Keratinocyte (primary cell): ENCODE measurements at places on chromosomes 5 and 9. TPM values are rescaled to one million over a fixed set of nuclear protein-coding genes. Genes with fewer than 3 reads are reported as not detected.

Gene NAIP
- polyA plus RNA-seq: 0.53 to 1.7 TPM (median 1.4 TPM) in 3 replicates

Gene SLC6A3
- polyA plus RNA-seq: 0.03 TPM in 1 of 3 replicates, not detected in the others

Gene LCN9
- not detected in 3 replicates for polyA plus RNA-seq

Gene ANKRD31
- 0.03 to 0.18 TPM (median 0.12 TPM) in 3 replicates for polyA plus RNA-seq

Gene PHYHD1
- polyA plus RNA-seq: 4.6 to 5.2 TPM (median 4.7 TPM) in 3 replicates

Gene STX17
- 9.2 to 12.6 TPM (median 10.7 TPM) in 3 replicates for polyA plus RNA-seq

Gene ENHO
- polyA plus RNA-seq: 0.06 TPM in 1 of 3 replicates, not detected in the others

Gene SRD5A1
- polyA plus RNA-seq: 17.0 to 52.0 TPM (median 35.4 TPM) in 3 replicates

Gene TMEM252
- polyA plus RNA-seq: not detected in 3 replicates

Gene F2R
- polyA plus RNA-seq: 56.8 to 59.9 TPM (median 58.0 TPM) in 3 replicates

Gene SEMA6A
- 0.53 to 0.84 TPM (median 0.68 TPM) in 3 replicates for polyA plus RNA-seq

GRCh38 chr9:123311250-123311752, 42.9 kb upstream of the STRBP start:
- H3K36me3 ChIP-seq: no peaks in the 10 kb centered on the region
- DNase-seq: no peak
- H3K4me3 ChIP-seq: no peak overlapping the region
- H3K4me1 ChIP-seq: no peaks in the 10 kb centered on the region

GRCh38 chr5:179766726-179767455, 26.9 kb upstream of the LTC4S start:
- no peak overlapping the region for H3K4me3 ChIP-seq
- peaks cover 26% of the 10 kb centered on the region for H3K36me3 ChIP-seq
- no peak for DNase-seq

DNA sequence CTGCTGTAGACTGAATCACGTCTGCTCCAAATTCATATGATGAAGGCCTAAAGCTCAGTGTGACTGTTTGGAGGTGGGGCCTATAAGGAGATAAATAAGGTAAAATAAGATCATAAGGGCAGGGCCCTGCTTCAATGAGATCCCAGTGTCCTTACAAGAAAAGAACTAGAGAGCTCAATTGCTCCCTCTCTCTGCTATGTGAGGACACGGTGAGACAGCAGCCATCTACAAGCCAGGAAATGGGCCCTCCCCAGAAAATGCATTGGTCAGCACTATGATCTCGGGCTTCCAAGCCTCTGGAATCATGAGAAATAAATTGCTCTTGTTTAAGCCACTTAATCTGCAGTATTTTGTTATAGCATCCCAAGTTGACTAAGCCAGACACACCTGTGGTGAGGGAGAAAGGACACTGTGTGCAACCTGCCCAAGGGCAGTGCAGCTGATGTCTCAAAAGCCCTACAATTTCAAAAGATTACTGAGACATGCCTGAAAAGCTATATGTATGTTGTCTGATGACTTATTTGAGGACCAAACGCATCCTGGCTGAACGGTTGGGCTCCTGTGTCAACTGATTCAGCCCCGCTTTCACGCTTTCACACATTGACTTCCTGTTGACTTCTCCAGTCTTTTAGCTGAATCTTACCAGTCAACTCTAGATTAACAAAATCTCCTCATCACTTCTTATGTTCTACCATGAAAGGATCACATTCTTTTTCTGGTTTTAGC, 13.2 kb downstream of the GZMK start:
- no peaks in the 10 kb centered on the region for H3K4me1 ChIP-seq
- no peak overlapping the region for H3K4me3 ChIP-seq
- no peak overlapping the region for H3K27ac ChIP-seq

- H3K36me3 ChIP-seq: no peaks in the 10 kb centered on the region
- H3K4me3 ChIP-seq: no peak overlapping the region
- DNase-seq: no peak
These were observed 179.7 kb downstream of the PIK3R1 start for GRCh38 chr5:68395302-68395701.

DNA sequence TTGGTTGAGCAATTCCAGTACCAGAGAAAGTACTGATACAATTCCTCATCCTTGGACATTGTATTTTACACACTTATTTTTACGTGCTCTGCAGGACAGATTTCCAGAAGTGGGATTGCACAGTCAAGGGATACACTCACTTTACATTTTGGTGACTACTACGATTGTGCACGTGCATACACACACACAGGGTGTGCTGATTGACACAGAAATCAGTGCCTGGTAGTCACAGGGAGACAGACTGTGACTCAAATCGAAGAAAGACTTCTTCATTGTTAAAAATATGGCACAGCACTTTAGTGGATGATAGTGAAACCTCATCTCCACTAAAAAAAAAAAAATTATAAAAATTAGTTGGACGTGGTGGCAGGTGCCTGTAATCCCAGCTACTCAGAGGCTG, 1.5 kb downstream of the GARIN3 start:
- H3K27me3 ChIP-seq: no peaks in the 10 kb centered on the region
- H3K4me1 ChIP-seq: no peaks in the 10 kb centered on the region
- H3K36me3 ChIP-seq: no peaks in the 10 kb centered on the region
- no peak overlapping the region for H3K27ac ChIP-seq

DNA sequence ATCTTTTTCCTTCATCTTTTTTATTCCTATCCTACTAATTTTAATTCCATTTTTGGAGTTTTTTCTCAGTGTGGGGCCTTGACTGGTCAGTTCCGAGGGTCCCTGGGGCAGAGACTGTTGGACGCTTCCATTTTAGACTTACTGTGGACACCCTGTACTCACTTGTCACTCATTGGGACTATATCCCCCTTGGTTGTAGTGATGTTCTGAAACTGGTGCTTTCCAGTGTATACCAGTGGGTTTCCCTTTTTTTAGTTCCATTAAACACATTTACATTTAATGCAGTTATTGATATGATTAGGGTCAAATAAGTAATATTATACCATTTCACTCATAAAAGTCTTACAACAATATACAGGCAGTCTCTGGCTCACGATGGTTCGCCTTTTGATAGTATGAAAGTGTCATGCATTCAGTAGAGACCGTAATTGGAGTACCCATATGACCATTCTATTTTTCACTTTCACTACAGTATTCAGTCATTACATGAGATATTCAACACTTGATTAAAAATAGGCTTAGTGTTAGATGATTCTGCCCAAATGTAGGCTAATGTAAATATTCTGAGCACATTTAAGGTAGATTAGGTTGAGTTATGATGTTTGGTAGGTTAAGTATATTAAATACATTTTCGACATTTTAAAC, 46.0 kb downstream of the CNOT6 start:
- H3K4me1 ChIP-seq: no peaks in the 10 kb centered on the region
- DNase-seq: no peak
- no peak overlapping the region for H3K4me3 ChIP-seq
- no peaks in the 10 kb centered on the region for H3K27me3 ChIP-seq

DNA sequence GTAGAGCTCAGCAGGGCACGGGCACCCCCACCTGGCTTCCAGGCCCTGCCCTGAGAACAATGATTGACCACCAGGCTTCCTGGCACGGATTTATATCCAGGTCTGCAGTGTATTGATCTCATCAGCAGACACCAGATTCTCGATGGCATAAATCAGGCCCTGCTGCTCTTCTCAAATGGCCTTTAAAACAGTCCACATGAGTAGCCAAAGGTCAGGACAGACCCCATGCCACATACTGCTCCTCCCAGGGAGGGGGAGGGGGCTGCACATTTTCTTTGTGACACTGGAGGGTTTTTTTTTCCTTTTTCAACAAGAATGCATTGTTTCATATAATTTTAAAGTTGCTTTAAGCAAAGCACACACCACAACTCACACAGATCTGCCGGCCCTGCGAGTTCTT, 85.4 kb downstream of the SEMA4D start:
- no peak overlapping the region for H3K27ac ChIP-seq
- DNase-seq: no peak
- H3K4me3 ChIP-seq: no peak overlapping the region
- H3K27me3 ChIP-seq: no peaks in the 10 kb centered on the region

GRCh38 chr9:132857031-132857430, 21.1 kb downstream of the AK8 start:
- peaks cover 19% of the 10 kb centered on the region for H3K27me3 ChIP-seq
- no peak overlapping the region for H3K27ac ChIP-seq
- DNase-seq: no peak

DNA sequence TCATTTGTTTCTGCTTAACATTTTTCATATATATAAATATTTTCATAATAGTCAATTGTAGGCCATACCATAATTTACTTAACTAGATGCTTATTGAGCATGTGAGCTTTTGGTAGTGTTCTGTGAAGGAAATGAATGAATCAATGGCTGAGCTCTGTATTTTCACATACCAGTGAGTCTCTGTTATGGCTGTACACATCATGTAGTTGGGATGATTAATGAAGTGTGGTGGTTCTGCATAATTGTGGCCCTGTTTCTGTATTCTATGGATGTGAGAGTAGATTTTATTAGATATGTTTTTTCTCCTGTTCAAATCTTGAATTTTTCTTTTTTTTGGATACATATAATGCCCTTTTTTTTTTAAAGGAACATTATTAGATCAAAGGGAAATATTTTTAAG, 56.2 kb downstream of the CTNNA1 start:
- DNase-seq: no peak
- H3K4me1 ChIP-seq: peaks cover 3% of the 10 kb centered on the region
- no peak overlapping the region for H3K4me3 ChIP-seq
- H3K27ac ChIP-seq: no peak overlapping the region

DNA sequence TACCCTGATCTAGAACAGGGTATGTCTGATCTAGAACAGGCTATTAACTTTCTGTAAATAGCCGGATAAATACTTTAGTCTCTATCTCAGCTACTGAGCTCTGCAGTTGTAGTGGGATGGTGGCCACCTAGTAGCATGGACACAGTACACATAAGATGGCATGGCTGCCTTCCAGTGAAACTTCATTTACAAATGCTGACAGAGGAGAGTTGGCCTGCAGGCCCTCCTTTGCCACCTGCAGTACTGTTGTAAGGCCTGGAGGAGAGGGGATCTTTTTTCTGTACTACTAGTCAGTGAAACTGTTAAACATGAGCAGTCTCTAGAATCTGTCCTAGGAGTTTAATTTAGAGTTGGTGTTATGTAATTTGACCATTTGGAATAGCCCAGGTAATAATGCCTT, 86.0 kb downstream of the TRIO start:
- no peak overlapping the region for H3K27ac ChIP-seq
- H3K36me3 ChIP-seq: no peaks in the 10 kb centered on the region
- no peak for DNase-seq
- H3K4me3 ChIP-seq: no peak overlapping the region
- H3K4me1 ChIP-seq: peaks cover 9% of the 10 kb centered on the region

DNA sequence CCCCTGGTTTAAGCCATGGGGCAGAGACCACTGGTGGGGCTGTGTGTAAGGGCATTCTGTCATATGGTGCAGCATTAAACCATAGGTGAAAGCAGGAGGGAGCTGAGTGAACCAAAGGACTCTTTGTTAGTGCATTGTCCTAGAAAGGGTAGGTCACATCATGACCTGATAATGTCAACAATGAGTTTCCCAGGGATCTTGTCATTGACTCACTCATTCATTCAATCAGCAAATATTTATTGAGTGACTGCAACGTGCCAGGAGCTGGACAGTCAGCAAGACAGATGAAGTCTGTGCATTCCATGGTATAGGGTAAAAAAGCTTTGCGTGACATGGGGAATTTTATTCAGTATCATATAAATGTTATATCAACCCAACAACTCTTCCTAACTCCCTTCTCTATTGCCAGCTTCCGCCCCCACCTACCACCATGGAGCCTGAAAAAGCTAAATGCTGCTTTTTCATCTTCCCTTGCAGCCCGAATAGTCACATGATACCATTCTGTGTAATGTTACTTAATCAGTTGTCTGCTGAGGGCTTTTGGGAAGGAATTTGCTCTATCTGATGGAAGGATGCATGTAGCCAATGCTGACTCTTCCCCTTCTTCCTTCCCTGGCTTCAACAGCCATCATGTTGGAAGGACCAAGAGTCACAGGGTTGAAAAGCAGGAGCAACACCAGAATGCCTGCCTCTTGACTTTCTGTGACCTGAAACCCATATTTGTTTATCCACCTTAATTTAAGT, 11.5 kb upstream of the OTULINL start:
- H3K36me3 ChIP-seq: no peaks in the 10 kb centered on the region
- H3K27ac ChIP-seq: no peak overlapping the region
- no peaks in the 10 kb centered on the region for H3K4me1 ChIP-seq
- no peaks in the 10 kb centered on the region for H3K27me3 ChIP-seq

GRCh38 chr5:91024727-91025126, 358.4 kb downstream of the ARRDC3 start:
- no peaks in the 10 kb centered on the region for H3K27me3 ChIP-seq
- H3K4me1 ChIP-seq: no peaks in the 10 kb centered on the region
- H3K27ac ChIP-seq: no peak overlapping the region
- no peaks in the 10 kb centered on the region for H3K36me3 ChIP-seq

DNA sequence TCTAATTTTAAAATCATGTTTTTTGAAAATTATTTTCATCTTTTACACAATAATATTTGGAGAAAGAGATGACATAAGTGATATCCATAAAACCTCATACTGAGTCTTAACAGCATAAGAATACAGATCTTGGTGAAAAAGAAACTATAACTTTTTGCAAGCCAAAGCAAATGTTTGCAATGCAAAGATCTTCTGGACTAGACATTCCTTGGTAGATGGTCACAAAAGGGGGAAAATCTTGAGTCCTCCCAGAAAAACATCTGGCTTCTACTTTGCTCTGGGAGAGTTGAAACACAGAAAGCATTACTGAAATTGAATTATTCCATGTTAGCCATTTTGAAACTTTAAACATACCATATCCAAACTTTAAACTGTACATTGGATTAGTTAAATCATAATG, 308.2 kb downstream of the ANXA1 start:
- DNase-seq: no peak
- H3K36me3 ChIP-seq: no peaks in the 10 kb centered on the region
- no peaks in the 10 kb centered on the region for H3K4me1 ChIP-seq
- no peak overlapping the region for H3K4me3 ChIP-seq
- no peak overlapping the region for H3K27ac ChIP-seq
- no peaks in the 10 kb centered on the region for H3K27me3 ChIP-seq

- H3K4me1 ChIP-seq: peaks cover 24% of the 10 kb centered on the region
- H3K4me3 ChIP-seq: peak overlapping the region; percentile 83
- DNase-seq: no peak
- no peaks in the 10 kb centered on the region for H3K27me3 ChIP-seq
- peaks cover 7% of the 10 kb centered on the region for H3K36me3 ChIP-seq
These were observed 1.1 kb downstream of the GSN start for GRCh38 chr9:121268851-121269641.

- no peak for DNase-seq
- H3K4me1 ChIP-seq: peaks cover 12% of the 10 kb centered on the region
- peaks cover 22% of the 10 kb centered on the region for H3K27me3 ChIP-seq
- H3K27ac ChIP-seq: no peak overlapping the region
These were observed 12.2 kb downstream of the MYMK start for GRCh38 chr9:133512253-133513213.

DNA sequence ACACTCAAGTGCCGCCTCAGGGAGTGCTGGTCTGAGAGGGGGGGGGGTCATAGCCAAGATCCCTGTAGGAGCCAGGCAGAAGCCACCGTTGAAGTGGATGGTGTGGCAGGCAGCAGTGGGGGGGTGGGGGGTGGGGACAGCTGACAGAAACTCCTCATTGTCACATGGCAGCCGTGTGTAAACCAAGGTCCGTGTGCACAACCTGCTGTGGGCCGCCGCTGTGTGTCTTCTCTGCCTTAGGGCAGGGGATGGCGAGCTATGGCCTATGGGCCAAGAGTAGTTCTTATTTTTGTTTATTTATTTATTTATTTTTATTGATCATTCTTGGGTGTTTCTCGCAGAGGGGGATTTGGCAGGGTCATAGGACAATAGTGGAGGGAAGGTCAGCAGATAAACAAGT, 13.4 kb downstream of the SQSTM1 start:
- DNase-seq: no peak
- peaks cover 44% of the 10 kb centered on the region for H3K36me3 ChIP-seq
- H3K27ac ChIP-seq: no peak overlapping the region
- H3K4me1 ChIP-seq: no peaks in the 10 kb centered on the region
